Activated CD8-positive, alpha-beta T cell treated with anti-CD3 and anti-CD28 coated beads for 36 hours (primary cell): ENCODE measurements at places on chromosomes 11 and 22. TPM values are rescaled to one million over a fixed set of nuclear protein-coding genes. Genes with fewer than 3 reads are reported as not detected.

DNA sequence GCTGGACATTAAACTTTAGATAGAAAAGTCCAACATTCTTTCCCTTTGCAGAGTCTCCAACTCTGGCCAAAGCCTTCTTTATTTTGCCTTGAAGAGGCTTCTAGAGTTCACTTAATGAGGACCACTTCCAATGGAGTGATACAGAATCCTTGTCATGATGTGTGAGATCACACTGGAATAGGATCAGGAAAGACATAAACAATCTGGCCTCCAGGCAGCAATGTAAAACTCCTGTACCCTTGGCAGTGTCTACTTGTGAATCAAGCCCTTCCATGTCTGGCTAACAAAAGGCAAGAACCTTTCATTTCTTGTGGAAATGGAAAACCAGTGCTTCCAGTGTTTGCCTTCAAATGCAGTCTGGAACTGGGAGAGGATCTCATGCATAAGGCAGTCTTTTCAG, 56.5 kb upstream of the FIBIN start:
- H3K36me3 ChIP-seq = no peaks in the 10 kb centered on the region
- no peaks in the 10 kb centered on the region for H3K27me3 ChIP-seq
- no peak overlapping the region for H3K4me3 ChIP-seq

DNA sequence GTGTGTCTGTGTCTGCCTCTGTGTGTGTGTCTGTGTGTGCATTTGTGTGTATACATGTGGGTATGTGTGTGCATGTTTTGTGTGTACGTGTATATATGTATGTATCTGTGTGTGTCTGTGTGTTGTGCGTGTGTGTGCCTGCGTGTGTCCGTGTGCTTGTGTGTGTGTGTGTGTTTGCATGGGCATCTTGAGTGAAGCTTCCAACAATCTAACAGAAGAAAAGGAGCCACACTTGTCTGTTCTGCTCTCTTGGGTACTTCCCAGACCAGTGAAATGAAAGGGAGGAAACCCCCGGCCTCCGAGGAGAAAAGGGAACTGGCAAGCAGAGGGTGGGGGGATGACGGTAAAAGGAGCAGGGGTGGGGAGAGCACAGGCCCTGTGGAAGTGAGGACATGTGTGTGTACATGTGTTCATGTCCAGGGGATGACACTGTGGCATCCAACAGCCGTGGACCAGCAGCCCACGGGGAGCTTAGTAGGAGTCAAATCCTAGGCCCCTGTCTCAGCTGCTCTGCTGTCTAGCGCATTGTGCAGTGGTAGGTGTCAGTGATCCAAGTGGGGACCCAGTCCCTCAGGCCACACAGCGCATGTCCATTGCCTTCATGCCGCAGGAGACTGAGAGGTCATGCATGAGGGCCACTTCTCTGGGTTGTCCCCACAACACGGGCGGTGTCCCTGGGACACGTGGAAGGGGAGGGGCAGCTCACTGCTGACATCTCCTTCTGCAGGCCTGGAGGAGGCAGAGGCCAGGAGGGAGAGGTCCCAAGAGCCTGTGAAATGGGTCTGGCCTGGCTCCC, 8.1 kb downstream of the CSF2RB start:
- H3K36me3 ChIP-seq = no peaks in the 10 kb centered on the region
- H3K4me3 ChIP-seq = no peak overlapping the region
- DNase-seq = peak; percentile 13
- H3K4me1 ChIP-seq = no peaks in the 10 kb centered on the region
- H3K27ac ChIP-seq = no peak overlapping the region
- peaks cover 23% of the 10 kb centered on the region for H3K27me3 ChIP-seq

GRCh38 chr11:19602406-19602805, 110.2 kb upstream of the NAV2 start:
- no peak for DNase-seq
- no peaks in the 10 kb centered on the region for H3K4me1 ChIP-seq
- H3K27ac ChIP-seq = no peak overlapping the region
- H3K36me3 ChIP-seq = no peaks in the 10 kb centered on the region
- no peak overlapping the region for H3K4me3 ChIP-seq
- peaks cover 5% of the 10 kb centered on the region for H3K27me3 ChIP-seq

- no peak for DNase-seq
- H3K27me3 ChIP-seq = peaks cover 27% of the 10 kb centered on the region
- H3K4me1 ChIP-seq = no peaks in the 10 kb centered on the region
- H3K27ac ChIP-seq = no peak overlapping the region
- H3K4me3 ChIP-seq = no peak overlapping the region
These were observed 97.2 kb downstream of the JRKL start for GRCh38 chr11:96486890-96487611.

DNA sequence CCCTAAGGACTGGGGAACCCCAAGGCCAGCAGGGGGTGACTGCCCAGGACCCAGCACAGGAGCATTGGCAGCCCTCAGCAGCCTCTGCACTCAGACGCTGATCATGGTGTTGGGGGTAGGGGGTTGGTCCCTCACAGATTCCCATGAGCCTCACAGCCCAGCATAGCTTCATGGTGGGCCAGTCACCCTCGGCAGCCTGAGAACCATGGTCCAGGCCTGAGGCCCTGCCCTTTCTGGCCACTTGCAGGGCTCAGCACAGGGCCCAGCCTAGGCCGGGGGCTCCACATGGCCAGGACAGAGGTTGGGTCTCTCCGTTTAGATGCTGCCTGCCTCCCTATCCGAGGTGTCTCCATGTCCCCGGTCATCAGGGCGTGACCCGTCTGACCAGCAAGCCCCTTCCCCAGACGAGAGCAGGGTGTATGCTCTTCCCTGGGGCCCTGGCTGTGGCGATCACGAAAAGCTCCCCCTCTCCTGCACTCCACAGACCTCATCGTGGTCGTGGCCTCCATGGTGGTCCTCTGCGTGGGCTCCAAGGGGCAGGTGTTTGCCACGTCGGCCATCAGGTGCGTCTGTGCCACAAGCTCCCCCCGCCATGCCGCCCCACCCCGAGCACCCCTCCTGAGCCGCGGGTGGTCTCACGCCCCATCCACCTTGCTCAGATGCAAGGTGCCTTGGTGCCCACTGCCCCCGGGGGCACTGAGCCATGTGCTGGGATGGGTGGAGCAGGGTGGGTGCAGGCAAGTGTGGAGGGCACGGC, 126.2 kb downstream of the KCNQ1 start:
- H3K36me3 ChIP-seq = no peaks in the 10 kb centered on the region
- H3K27me3 ChIP-seq = no peaks in the 10 kb centered on the region
- H3K4me1 ChIP-seq = no peaks in the 10 kb centered on the region
- DNase-seq = no peak
- no peak overlapping the region for H3K4me3 ChIP-seq

DNA sequence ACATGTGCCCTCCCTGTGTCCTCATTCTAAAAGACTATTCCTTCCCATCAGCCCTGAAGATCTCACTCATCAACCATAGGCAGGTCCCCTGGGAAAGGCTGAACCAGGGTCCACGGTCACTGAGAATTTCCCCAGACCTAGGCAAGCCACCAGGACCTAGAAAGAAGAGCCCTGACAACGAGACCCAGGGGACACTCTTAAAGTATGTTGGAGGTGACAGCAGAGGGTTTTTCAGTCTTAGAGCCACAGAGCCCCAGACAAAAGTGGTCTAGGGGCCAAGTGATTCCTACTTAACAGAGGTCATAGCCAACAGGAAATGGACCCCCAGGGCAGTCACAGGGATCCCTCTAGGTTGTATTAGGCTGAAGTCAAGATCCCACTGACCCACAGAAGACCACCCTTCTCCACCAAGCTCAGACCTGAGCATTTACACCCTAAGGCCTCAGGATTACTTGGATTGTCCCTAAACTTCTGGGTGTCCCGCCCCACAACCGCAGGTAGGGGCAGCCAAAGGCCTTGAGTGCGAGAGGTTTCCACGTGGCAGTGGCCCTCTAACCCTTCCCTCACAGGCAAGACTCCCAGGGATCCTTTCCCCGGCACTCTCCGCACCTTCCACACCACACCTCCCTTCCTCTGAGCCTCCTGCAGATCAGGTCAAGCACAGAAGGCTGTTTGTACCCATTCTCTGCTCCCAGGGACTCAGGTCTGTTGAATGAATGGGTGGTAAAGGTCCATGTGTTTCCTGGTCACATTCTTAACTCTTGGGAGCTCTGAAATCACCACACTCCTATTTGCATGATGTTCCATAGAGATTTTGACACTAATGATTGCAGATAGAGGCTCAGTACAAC, 12.3 kb downstream of the POU2AF1 start:
- peaks cover 12% of the 10 kb centered on the region for H3K4me1 ChIP-seq
- H3K27me3 ChIP-seq = no peaks in the 10 kb centered on the region

Gene IGSF9B
- total RNA-seq = 124 TPM
